Astrocyte (in vitro differentiated cells and primary cell): ENCODE measurements at places on chromosomes 6 and 20. TPM values are rescaled to one million over a fixed set of nuclear protein-coding genes. Genes with fewer than 3 reads are reported as not detected.

- no peaks in the 10 kb centered on the region for H3K4me1 ChIP-seq
- H3K36me3 ChIP-seq: peaks cover 36% of the 10 kb centered on the region
- H3K4me3 ChIP-seq: no peak overlapping the region
- DNase-seq: no peak
- H3K27me3 ChIP-seq: no peaks in the 10 kb centered on the region
Measured at GRCh38 chr6:89716532-89716931, 78.0 kb upstream of the LYRM2 start.

DNA sequence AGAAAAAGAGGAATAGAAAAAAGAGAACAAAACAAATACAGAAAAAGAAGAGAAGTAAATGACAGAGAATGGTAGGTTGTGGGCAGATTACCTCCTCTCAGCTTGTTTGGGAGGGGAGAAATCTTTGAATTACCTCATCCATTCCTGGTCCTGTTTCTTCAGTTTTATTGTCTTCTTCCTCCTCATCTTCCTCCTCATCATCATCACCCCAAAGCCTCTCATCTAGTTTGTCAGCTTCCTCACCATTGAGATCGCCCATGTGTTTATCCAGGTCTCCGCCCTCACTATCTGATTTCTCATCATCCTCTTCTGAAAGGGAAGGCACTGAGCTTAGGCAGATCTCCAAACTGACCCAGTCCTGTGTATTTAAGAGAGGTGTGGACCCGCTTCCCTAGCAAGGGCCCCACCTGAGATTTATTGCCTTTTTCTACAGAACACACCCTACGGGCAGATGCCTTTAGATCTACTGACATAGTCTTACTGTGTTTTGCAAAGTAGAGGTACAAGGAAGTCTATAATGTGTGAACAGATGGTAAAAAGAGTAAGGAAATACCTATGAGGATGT, 24.2 kb upstream of the LYRM2 start:
- H3K36me3 ChIP-seq: peaks cover 54% of the 10 kb centered on the region
- no peak overlapping the region for H3K27ac ChIP-seq
- H3K4me1 ChIP-seq: no peaks in the 10 kb centered on the region
- H3K27me3 ChIP-seq: no peaks in the 10 kb centered on the region

Gene NKAIN2
- 0.07 TPM in 1 of 2 replicates, not detected in the other for total RNA-seq

DNA sequence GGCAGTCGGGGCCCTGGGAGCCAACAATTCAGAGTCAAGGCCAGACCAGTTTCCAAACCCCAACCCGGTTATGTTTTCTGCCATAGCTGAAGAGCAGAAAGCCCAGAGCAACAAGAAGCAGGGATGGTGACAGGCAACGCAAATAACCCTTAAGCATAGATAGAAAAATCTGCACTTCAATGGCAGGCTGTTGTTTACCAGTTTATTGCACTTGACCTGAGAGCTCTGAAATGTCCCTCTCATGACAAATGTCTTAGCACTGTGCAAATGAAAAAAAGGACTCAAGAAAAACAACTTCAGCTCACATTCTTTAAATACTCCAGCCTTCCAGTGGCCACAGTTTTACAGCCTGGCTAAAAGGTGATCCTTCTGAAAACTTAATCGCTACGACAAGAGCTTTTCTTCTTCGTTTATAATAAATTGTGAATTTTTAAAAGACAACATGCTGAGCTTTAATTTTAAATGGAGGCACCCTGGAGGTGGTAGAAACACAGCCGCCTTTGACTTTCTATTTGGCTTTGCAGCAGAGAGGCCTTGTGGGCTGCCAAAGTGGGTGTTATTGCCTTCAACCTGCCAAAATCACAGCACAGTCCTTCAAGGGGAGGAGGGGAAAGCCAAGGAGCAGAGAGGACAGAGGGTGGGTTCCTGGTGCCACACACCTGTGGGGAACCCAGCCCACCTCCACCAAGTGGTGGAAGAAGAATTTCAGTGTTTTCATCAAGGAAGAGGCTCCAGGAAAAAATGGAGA, 289.5 kb upstream of the CDYL start:
- peak; percentile 15 for DNase-seq
- no peaks in the 10 kb centered on the region for H3K36me3 ChIP-seq
- H3K27me3 ChIP-seq: no peaks in the 10 kb centered on the region
- H3K27ac ChIP-seq: no peak overlapping the region

- no peak overlapping the region for H3K4me3 ChIP-seq
- no peaks in the 10 kb centered on the region for H3K36me3 ChIP-seq
- DNase-seq: peak; percentile 6
- no peaks in the 10 kb centered on the region for H3K4me1 ChIP-seq
- no peak overlapping the region for H3K27ac ChIP-seq
Measured at GRCh38 chr6:63764318-63764916, 128.8 kb downstream of the PHF3 start.

DNA sequence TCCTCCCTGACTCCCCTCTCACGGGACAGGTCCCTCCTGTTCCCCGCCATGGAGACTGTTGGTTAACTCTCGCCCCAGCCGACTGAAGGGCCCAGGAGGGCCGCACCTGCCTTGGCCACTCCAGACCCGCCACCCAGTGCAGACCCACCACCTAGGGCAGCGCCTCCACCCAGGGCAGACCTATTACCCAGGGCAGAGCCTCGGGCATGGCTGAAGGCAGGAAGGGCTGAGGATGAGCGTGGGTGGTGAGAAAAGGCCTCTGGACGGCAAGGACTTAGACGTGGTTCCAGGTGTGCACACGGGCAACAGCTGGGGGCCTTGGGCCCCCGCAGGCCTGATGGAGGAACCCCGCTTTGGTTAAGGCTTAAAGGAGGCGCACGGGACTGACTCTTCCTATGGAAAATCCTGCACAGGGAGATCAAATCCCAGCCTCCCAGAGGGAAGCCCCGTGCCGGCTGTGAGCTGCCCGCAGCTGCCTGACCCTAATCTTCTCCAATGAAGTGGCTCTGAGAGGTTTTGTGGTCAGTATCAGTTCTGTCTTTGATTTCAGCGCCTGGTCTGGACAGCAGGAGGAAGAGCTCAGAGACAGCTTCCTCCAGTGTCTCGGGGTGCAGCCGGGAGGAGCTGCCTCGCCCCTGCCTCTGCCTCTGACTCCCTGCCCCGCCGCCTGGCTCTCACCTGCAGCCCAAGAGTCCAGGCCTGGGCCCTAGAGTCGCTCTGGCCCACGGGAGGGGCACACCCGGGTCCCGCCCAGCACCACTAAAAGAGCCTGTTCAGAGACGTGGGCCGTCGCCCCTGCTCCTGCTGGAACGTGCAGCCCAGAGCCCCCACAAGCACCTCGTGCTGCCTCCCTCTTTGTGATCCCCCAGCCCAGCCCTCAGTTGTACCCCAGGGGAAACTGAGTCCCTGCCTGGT, 12.1 kb upstream of the CHRNA4 start:
- no peak for DNase-seq
- no peak overlapping the region for H3K27ac ChIP-seq
- peaks cover 12% of the 10 kb centered on the region for H3K27me3 ChIP-seq
- H3K36me3 ChIP-seq: no peaks in the 10 kb centered on the region
- no peaks in the 10 kb centered on the region for H3K4me1 ChIP-seq

GRCh38 chr6:166544296-166544605, 42.2 kb downstream of the RAMACL start:
- H3K27me3 ChIP-seq: no peaks in the 10 kb centered on the region
- no peak overlapping the region for H3K4me3 ChIP-seq
- H3K4me1 ChIP-seq: peaks cover 4% of the 10 kb centered on the region
- no peak for DNase-seq
- H3K36me3 ChIP-seq: no peaks in the 10 kb centered on the region

GRCh38 chr6:161171207-161171606, 102.7 kb downstream of the AGPAT4 start:
- no peak overlapping the region for H3K27ac ChIP-seq
- H3K27me3 ChIP-seq: no peaks in the 10 kb centered on the region
- no peak for DNase-seq
- no peaks in the 10 kb centered on the region for H3K36me3 ChIP-seq
- H3K4me3 ChIP-seq: no peak overlapping the region

Gene DSP
- total RNA-seq: 468 and 555 TPM in 2 replicates

GRCh38 chr6:142735204-142735603, 209.8 kb downstream of the HIVEP2 start:
- no peaks in the 10 kb centered on the region for H3K36me3 ChIP-seq
- H3K4me1 ChIP-seq: no peaks in the 10 kb centered on the region
- no peak for DNase-seq
- no peaks in the 10 kb centered on the region for H3K27me3 ChIP-seq
